ENCODE measurements at places on chromosomes 6 and 20.

GRCh38 chr20:15708984-15709598 lies 864.2 kb downstream of the KIF16B start:
- no peak for DNase-seq

DNA sequence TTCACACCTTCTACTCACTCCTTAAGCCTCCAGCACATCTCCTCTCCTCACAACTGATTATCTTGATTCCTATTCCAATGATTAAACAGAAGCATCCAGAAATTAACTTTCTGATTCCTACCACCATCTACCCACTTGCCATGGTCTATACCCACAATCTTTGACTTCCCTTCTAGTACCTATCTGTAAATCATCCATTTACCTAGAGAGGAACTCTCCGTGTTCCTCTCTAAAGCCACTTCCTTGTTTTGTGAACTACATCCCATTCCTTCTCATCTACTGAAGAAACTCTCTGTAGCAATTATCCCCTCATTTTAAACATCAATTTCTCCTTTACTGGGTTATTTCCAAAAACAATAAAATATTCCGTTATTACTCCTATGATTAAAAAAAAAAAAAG lies 167.3 kb downstream of the ARHGAP18 start:
- DNase-seq, result no peak

- DNase-seq, result no peak
Observed at GRCh38 chr20:23637282-23638221, at the start of gene CST3. CST3 (minus strand) TSS chr20:23637955; CDS start chr20:23637862, 93 bp downstream.

GRCh38 chr20:61166324-61166723 lies 85.7 kb upstream of the CDH4 start:
- DNase-seq, result no peak

GRCh38 chr20:32631933-32632460 lies 41.7 kb downstream of the C20orf203 start:
- DNase-seq, result no peak

DNA sequence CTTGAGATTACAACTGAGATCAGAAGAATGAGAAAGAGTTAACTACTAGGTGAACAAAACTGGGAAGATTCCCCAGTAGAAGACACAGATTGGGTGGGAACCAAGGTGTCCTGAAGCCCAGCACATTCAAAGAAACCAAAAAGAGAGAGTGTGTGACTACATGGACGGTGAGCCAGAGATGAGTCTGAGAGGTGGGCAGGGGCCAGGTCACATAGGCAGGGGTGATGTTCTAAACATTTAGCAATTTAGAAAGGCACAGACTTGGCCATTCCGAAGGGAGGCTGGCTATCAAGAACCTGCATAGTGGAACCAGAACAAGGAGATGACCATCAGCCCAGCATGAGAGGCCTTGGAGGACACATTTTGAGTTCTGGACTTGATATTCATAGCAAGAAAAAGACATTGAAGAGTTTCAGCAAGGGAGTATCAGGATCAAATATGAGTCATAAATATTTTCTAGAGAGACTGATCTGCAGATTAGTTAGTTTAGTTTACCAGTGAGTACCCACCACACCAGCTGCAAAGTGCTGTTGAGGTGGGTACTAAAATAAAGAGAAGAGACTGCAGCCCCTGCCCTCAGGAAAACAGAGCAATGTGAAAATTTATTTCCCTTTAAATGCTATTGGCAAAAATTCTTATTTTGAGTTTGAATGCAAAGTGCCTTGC lies 340.5 kb upstream of the PRDM1 start:
- no peak for DNase-seq
